ENCODE measurements at places on chromosomes 2 and 18.

- no peak for DNase-seq
These were observed 85.9 kb downstream of the MTCL1 start for GRCh38 chr18:8791171-8791651.

DNA sequence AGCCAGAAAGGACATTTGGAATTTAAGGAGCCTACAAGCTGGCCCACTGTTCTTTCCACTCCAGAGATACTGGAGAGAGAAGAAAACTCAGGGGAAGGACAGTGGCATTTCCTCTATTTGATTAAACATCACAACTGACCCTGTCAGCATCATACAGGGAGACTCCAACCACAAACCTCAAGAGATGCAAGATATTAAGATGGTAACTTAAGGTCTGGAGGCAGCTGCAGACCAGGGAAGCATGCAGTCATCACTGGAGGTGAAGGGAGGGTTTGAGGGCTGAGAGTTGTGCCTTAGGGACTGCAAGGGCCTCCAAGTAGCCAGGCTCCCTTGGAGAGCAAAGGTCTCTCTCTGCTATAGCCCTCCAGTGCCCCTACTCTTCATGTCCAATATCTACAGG is 67.4 kb downstream of the RNF152 start:
- no peak for DNase-seq

DNA sequence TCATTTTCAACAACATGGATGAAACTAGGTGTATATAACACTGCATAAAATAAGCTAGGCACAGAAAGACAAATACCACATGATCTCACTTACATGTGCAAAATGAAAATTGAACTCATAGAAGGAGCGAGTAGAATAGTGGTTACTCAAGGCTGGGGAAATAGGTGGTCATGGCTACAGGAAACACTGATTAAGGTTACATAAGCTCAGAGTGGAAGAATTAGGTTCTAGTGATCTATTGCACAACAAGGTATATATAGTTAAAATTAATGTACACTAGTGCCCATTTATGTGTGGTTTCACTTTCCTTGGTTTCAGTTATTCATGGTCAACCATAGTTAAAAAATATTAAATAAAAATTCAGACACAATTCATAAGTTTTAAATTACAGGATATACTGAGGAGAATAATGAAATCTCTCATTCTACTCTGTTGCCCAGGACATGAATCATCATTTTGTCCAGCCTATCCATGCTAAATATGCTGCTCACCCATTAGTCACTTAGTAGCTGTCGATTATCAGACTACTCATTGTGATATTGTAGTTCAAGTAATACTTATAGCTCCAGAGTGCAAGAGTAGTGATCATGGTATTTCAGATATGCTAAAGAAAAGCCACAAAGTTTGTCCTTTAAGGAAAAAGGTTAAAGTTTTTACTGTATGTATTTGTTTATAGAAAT is 1530.9 kb upstream of the LRRTM1 start:
- DNase-seq, result no peak

- no peak for DNase-seq
These were observed 531.5 kb downstream of the TNS1 start for GRCh38 chr2:217471319-217471718.

DNA sequence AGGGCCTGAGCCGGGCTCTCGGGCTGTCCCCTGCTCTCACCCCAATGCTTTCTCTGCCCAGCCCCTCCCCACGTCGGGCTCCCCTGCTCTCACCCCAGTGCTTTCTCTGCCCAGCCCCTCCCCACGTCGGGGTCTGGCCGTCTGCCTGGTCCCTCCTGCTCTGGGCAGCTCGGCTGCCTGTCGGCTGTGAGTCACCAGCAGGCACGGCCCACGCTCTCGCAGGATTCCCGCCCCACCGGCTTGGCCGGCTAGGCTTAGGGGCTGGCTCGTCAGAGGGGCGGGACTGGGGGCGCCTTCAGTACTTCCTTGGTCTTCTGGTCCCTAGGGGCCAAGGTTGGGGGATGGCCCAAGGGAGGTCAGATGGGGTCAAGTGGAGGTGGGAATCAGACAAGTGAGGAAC is 3.3 kb downstream of the BOK start:
- DNase-seq, result no peak

DNA sequence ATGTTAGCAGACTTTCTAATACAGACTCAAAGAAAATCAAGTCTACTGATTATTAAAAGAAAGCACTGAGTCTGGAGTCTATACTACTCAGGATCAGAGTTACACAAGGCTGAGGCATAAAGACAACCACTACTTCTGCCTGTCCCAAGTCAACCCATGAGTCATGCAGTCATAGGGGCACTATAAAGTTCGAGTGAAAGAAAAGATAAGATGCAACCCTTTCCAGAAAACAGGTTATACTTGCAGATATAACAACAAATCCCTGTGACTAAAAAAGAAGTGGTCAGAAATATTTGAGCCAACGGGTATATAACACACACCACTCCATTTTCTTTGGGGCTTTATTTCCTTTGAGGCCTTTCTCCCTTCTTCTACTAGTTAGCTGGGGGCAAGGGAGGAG is 18.6 kb upstream of the SCRN3 start:
- DNase-seq, result no peak

DNA sequence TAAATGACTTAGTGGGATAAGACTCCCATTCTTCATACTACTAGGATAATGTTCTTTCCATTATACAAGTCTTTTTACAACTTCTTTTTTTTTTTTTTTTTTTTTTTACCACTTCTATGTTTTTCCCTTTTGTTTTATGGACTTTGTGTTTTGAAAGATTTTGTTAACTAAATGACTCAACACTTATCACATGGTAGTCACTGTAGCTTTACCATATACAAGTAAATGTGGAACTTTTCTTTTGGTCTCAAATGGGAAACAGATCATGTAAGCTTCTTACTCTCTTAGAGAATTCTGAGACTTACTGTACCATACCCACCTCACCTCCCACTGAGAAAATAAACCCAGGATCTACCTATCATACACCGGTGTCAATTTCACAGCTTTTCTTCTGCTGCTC is 590.3 kb upstream of the CDH2 start:
- no peak for DNase-seq

DNA sequence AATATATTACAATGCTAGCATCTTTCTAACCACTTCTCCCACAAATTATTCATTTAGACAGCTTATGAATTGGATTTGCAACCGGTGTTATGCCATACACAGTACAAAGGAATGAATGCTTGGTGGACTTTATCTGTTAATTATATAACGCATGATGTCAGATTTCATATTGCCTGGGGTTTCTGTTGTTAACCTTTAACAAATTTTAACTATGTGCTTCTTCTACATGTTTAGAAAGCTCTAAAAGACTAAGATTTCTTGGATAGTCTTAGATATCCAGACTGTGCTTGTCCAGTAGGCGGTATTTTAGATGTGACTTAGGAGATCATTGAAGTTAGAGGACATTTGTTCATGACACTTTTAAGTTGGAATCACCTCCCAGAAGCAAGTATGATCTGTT is 976.3 kb downstream of the TMEM182 start:
- no peak for DNase-seq

GRCh38 chr18:10705291-10705690 is 179.5 kb downstream of the NAPG start:
- no peak for DNase-seq

GRCh38 chr2:2187196-2187595 is 143.9 kb downstream of the MYT1L start:
- no peak for DNase-seq

GRCh38 chr2:96320728-96321622 is 4.1 kb upstream of the ITPRIPL1 start:
- no peak for DNase-seq

- no peak for DNase-seq
These were observed 24.2 kb downstream of the FBLN7 start for GRCh38 chr2:112162341-112162740.

DNA sequence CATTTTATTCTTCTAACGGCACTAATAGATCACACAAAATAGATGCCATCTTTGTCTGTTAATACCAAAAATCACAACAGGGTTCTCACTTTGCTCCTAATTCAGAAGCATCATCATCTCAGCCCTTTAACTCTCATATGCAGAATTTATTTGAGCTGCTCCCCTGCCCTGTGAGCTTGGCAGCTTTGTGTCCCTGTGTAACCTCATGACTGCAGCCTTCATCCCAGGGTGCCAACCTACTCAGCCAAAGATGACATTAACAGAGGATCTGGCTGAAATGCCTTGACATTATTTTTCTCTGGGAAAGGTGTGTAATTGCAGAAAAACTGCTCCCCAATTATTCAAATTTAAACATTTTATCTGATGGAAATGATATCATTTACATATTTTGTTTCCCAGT is 319.4 kb downstream of the NRXN1 start:
- DNase-seq, result no peak

GRCh38 chr2:13115643-13116042 is 398.9 kb downstream of the TRIB2 start:
- no peak for DNase-seq

DNA sequence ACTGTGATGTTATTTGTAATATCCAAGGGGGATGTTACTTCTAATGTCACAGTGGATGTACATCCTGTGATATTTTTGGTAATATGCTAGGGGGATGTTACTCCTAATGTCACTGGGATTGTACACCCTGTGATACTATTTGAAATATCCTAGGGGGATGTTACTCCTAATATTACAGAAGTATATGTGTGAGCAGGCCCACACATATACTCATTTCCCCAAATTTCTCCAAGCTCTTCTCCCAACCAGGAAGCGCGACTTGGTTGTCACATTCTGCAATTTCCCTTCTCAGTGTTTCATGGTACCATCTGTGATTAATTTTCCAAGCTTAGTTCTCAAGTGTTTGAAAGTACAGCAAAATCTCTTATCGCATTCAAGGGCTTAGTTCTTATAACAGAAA is 29.5 kb upstream of the CHN1 start:
- DNase-seq, result no peak

- no peak for DNase-seq
These were observed 253.2 kb upstream of the APCDD1 start for GRCh38 chr18:10201226-10201625.

- DNase-seq, result no peak
These were observed 43.3 kb upstream of the ZFP36L2 start for GRCh38 chr2:43269706-43270105.

DNA sequence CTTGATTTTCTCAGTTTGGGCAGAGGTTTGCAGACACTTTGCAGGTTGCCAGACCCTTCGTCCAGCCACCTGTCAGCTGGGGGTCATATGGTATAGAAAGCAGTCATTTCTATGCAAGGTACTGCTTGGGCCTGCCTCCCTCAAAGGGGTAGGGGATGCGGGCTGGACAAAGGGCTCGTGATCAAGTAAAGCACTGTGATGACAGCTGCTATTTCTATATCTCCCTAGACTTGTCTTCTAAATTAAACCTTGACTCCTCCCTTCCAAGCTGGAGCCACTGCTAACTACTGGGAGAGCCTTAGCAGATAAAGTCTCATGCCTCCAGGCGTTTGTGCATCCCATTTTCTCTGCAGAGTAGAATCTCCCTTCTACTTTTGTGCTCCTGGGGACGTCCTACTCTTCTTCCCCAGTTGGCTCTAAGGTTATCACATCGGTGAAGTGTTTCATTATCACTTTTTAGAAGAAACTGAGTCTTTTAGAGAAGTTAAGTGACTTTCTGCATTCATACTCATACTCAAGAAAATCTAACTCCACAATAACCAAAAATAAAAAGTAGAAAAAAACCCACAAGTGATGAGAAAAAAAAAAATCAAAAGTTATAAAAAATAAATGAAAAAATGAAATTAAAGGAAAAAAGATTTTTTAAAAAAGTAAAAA is 710 bp upstream of the XRCC5 start:
- DNase-seq, result no peak

DNA sequence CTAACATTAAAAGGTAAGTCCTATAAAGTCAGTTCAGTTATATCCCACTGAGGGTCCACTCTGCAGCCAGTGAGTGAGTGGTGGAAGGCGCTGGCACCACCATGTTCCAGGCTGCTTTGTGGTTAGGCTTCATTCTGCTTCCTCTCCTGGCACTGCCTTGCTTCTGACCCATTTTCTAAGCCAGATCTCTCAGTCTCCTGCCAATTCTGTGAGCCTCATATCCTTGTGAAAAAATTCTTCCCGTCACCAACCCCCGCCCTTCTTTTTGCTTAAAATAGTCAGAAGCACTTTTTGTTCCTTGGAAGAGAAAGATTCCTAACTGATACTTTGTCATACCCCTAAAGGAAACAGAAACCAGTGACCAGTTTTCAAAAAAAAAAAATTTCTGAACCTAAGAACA is 139.8 kb upstream of the NCK2 start:
- DNase-seq, result no peak

DNA sequence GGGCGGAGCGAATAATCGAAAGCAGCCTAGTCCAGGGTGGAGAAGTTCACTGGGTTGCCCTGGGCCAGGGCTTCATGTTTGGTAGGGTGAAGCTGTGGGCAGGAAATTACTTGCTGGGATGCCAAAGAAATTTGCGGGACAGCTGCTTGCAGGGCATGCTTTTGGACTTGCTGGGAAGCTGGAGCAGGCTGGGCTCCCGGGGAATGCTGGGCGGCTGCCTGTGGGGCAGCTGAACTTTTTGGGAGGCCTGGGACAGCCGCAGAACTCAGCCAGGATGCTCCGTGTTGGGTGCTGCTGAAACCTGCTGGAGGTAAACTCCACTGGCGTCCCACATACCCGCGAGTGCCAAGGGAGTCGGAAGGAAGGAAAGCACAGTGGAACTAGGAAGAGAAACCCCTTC is 31.9 kb downstream of the ASB1 start:
- DNase-seq, result no peak

GRCh38 chr2:237866101-237866621 is 6.7 kb downstream of the RAMP1 start:
- no peak for DNase-seq

DNA sequence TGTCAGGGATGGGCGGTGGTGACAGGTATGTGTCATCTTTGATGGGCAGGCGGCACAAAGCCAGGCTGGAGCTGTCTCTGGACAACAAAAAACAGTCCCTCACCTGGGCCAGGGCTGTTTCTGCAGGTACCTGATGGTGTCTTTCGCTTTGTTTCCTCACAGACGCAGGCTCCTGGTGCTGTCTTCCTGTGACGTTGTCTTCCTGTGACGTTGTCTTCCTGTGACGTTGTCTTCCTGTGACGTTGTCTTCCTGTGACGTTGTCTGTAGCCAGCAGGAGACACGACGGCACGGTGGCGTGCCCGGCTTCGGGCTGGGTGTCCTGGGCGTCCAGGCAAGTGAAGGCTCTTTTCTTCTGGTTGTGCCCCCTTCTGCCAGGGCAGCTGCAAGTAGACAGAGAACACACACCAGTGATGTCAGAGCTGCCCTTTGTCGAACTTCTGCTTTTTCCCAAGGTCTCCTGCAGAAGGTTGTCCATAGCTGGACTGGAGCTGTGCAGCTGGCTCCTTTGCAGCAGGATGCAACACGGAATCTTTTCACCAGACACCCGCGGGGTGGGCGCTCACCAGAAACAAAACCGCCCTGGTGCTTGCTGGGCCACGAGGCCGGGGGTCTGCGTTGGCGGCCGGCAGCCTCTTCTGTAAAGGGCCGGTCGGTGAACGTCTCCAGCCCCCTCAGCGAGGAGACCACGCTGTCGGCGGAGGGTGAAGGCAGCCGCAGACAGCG is 21.1 kb downstream of the GPR35 start:
- DNase-seq, result no peak

DNA sequence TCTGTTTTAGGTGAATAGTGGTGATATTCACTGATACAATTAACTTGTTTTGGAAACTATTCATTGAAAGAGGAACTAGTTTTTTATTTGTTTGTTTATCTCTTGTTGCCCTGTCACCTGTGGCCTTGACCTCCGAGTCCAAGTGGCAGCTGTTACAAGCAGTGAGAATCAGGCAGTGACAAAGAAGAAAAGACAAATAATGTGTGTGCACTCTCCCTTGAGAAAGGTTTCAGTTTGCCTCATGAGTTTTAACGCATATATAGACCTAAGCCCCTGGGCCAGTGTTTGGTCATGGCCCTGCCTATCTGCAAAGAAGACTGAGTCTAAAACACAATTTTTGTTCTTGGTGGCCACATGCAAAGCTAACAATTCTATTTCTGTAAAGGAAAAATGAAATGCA is 15.3 kb downstream of the KYNU start:
- no peak for DNase-seq

All from AML-193 (cell line).